DND-41 (cell line): ENCODE measurements at places on chromosomes 6 and 20.

- no peak overlapping the region for H3K27ac ChIP-seq
- H3K36me3 ChIP-seq, result no peaks in the 10 kb centered on the region
- H3K4me3 ChIP-seq, result no peak overlapping the region
- DNase-seq, result no peak
- H3K4me1 ChIP-seq, result no peaks in the 10 kb centered on the region
- H3K27me3 ChIP-seq, result no peaks in the 10 kb centered on the region
Observed at GRCh38 chr6:54609981-54610380, 236.6 kb upstream of the FAM83B start.

- H3K36me3 ChIP-seq, result peaks cover 11% of the 10 kb centered on the region; the same call in 1 of the 2 replicates
- no peak overlapping the region for H3K27ac ChIP-seq
- no peaks in the 10 kb centered on the region for H3K27me3 ChIP-seq
- DNase-seq, result no peak
- no peak overlapping the region for H3K4me3 ChIP-seq
Observed at GRCh38 chr6:52522151-52522626, 54.7 kb downstream of the TRAM2 start.

GRCh38 chr6:39178235-39178634 is 51.0 kb downstream of the KCNK5 start:
- H3K27me3 ChIP-seq, result no peaks in the 10 kb centered on the region
- H3K4me1 ChIP-seq, result no peaks in the 10 kb centered on the region
- DNase-seq, result no peak
- no peaks in the 10 kb centered on the region for H3K36me3 ChIP-seq

- no peaks in the 10 kb centered on the region for H3K36me3 ChIP-seq
- DNase-seq, result no peak
- peaks cover 34% of the 10 kb centered on the region for H3K4me1 ChIP-seq
- H3K27ac ChIP-seq, result peak overlapping the region; percentile 32
- H3K4me3 ChIP-seq, result no peak overlapping the region
- no peaks in the 10 kb centered on the region for H3K27me3 ChIP-seq
Observed at GRCh38 chr6:111423055-111423633, 59.9 kb downstream of the REV3L start.

- no peaks in the 10 kb centered on the region for H3K36me3 ChIP-seq
- peaks cover 21% of the 10 kb centered on the region for H3K27me3 ChIP-seq
- H3K4me3 ChIP-seq, result no peak overlapping the region
- H3K27ac ChIP-seq, result no peak overlapping the region
- H3K4me1 ChIP-seq, result 0 out of 2 replicates have a peak, but pooled peaks cover 1% of the 10 kb centered on the region
Observed at GRCh38 chr6:1391800-1392309, 2.5 kb downstream of the FOXF2 start.

DNA sequence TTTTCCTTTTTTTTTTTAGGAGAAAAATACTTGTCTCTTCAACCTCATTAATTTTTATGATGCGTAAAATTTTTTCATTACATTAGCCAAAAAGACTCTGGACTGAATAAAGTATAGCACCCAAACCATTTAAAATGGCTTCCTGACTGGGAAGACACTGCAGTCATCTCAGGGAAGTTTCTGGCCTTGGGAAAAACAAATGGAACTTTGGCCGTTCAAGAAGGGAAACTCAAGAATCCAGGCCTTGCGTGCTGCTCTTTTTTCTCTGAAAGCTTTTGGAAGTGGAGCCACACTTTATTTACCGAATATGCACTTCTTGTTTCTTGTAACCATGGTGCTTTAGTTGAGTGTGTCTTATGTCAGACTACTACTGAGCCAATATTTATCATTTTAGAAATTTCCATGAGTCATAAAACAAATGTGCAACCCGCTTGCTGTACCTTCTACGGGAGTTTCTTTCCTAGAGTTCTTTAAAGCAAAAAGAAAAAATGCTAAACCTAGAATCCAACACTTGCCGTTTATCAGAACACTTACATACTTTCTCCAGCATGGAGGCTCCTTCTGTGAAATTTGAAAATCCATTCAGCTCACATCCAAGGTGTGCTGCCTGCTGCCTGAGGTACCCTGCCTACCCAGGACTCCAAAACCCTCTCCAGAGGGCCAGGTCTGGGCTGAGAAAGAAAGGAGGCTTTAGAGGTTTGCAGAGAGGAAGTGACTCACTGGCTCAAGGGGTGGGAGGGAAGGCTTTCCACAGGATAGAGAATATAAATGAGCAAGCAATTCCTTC is 11.5 kb upstream of the DSTN start:
- no peaks in the 10 kb centered on the region for H3K36me3 ChIP-seq
- H3K27me3 ChIP-seq, result peaks cover 3% of the 10 kb centered on the region
- H3K4me3 ChIP-seq, result no peak overlapping the region

DNA sequence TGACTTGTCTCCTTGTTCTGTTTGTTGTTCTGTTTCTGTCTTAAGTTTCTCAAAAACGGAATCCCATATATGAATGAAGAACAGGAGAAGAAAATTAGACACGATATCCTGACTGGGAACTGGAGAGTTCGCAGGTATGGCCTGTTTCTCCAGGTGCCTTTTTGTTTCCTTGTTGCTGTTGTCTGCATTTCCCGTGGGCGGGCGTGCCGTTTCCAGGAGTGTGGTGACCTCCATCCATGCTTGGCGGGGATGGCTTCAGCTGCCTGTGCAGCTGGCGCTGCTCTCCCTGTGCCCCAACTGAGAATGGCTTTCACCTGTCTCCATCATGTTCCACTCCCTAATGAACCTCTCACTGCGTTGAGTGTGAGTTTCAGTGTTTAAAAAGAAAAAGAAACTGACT is 4.4 kb downstream of the PNLDC1 start:
- DNase-seq, result no peak
- H3K27me3 ChIP-seq, result no peaks in the 10 kb centered on the region

DNA sequence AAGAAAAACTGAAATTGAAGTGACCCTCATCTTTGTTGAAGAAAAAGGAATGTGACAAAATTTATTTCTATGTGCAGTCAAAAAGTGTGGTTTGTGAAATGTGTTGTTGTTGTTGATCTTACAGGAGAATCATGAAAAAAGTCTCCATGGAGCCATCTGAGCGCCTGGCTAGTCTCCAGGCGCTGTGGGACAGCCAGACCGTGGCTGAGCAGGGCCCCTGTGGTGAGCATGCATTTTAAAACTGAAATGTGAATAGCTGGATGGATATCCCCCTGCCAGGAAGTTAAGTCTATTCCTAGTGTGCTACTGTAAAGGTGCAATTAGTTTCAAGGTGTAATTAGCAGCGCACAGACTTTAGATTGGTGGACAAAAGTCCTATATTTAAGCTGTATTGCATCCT is 170.6 kb downstream of the CARMIL1 start:
- no peak for DNase-seq
- no peaks in the 10 kb centered on the region for H3K36me3 ChIP-seq
- H3K4me1 ChIP-seq, result no peaks in the 10 kb centered on the region
- H3K27ac ChIP-seq, result no peak overlapping the region

GRCh38 chr20:58449681-58450221 is 60.7 kb downstream of the VAPB start:
- H3K4me1 ChIP-seq, result no peaks in the 10 kb centered on the region
- H3K27ac ChIP-seq, result no peak overlapping the region
- DNase-seq, result no peak
- H3K36me3 ChIP-seq, result peaks cover 73% of the 10 kb centered on the region
- H3K4me3 ChIP-seq, result no peak overlapping the region

- H3K36me3 ChIP-seq, result no peaks in the 10 kb centered on the region
- DNase-seq, result no peak
- no peaks in the 10 kb centered on the region for H3K27me3 ChIP-seq
- H3K27ac ChIP-seq, result no peak overlapping the region
- no peaks in the 10 kb centered on the region for H3K4me1 ChIP-seq
- H3K4me3 ChIP-seq, result no peak overlapping the region
Observed at GRCh38 chr6:138862456-138862855, 66.6 kb downstream of the ECT2L start.

DNA sequence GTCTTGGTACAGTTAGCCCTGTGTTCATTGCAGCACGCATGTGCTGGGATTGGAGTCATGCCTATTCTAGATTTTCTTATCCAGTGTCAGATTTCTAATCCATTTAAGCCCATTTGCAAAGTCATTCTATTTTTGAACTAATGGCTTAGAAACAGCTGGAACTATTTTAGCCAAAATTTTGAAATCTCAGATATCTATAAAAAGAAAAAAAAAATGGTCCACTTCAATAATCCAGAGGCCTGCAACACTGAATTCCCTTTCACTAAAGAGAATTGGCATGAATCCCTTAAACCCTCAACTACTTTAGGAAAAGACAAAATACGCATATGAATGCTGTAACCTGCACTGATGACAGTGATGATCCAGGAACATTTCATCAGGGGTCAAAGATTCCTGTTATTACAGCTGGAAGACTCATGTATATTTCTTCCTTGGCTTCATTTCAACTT is 1.5 kb downstream of the COL21A1 start:
- no peaks in the 10 kb centered on the region for H3K4me1 ChIP-seq
- no peaks in the 10 kb centered on the region for H3K27me3 ChIP-seq
- no peak for DNase-seq
- H3K4me3 ChIP-seq, result no peak overlapping the region

- H3K4me3 ChIP-seq, result no peak overlapping the region
- no peak overlapping the region for H3K27ac ChIP-seq
- no peaks in the 10 kb centered on the region for H3K27me3 ChIP-seq
- DNase-seq, result no peak
- H3K36me3 ChIP-seq, result no peaks in the 10 kb centered on the region
- no peaks in the 10 kb centered on the region for H3K4me1 ChIP-seq
Observed at GRCh38 chr20:63347950-63348827, 13.0 kb downstream of the CHRNA4 start.

GRCh38 chr6:35718911-35719381 is 17.9 kb upstream of the ARMC12 start:
- peak; percentile 39 for DNase-seq
- peaks cover 42% of the 10 kb centered on the region for H3K4me1 ChIP-seq
- H3K27ac ChIP-seq, result peak overlapping the region; percentile 53
- no peak overlapping the region for H3K4me3 ChIP-seq
- H3K36me3 ChIP-seq, result no peaks in the 10 kb centered on the region
- H3K27me3 ChIP-seq, result peaks cover 31% of the 10 kb centered on the region

DNA sequence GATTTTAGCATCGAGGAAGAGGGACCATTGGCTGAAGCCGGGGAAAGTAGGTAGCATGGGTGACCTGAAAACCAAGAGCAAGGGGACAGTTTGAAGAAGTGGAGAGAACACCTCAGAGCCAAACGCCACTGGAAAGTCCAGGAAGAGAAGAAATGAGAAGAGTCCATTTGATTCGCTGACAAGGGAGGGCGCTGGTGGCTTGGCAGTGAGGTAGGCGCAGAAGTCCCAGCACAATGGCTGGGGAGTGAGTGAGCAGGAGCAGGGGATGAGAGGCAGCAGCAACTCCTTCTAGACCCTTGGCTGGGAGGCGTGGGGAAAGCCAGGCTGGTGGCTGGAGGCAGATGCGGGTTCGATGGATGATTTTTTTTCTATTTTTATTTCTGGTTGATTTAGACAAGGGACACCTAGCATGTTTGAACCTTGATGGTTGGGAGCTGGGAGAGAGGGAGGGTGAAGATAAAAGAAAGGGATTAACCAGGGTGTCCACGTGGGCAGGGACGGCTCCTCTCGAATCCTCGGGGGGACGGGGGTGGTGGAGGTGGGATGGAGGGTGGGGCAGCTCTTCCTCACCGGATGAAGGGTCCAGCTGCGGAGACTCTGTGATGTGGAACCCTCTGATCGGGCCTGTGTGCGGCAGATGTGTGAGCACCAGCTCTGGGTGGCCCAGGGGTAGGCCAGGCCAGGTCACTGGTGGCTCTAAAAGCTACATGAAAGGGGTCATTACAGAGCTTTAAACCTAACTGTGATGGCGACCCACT is 164.2 kb downstream of the NFATC2 start:
- H3K27me3 ChIP-seq, result no peaks in the 10 kb centered on the region
- no peak overlapping the region for H3K27ac ChIP-seq
- H3K4me3 ChIP-seq, result no peak overlapping the region
- H3K4me1 ChIP-seq, result no peaks in the 10 kb centered on the region
- no peak for DNase-seq

GRCh38 chr6:16044211-16044643 is 84.7 kb upstream of the MYLIP start:
- no peaks in the 10 kb centered on the region for H3K27me3 ChIP-seq
- no peaks in the 10 kb centered on the region for H3K36me3 ChIP-seq
- no peak overlapping the region for H3K27ac ChIP-seq
- no peak for DNase-seq
- H3K4me1 ChIP-seq, result no peaks in the 10 kb centered on the region

GRCh38 chr20:15900443-15900842 is 672.8 kb downstream of the KIF16B start:
- no peaks in the 10 kb centered on the region for H3K36me3 ChIP-seq
- no peaks in the 10 kb centered on the region for H3K27me3 ChIP-seq
- peaks cover 4% of the 10 kb centered on the region; the same call in 1 of the 2 replicates for H3K4me1 ChIP-seq
- DNase-seq, result no peak

GRCh38 chr6:123986938-123987337 is 183.3 kb downstream of the NKAIN2 start:
- H3K4me1 ChIP-seq, result no peaks in the 10 kb centered on the region
- no peak overlapping the region for H3K4me3 ChIP-seq
- no peak overlapping the region for H3K27ac ChIP-seq
- H3K36me3 ChIP-seq, result no peaks in the 10 kb centered on the region
- DNase-seq, result no peak

GRCh38 chr6:56416247-56416646 is 168.9 kb upstream of the COL21A1 start:
- no peak overlapping the region for H3K4me3 ChIP-seq
- DNase-seq, result no peak
- no peaks in the 10 kb centered on the region for H3K4me1 ChIP-seq
- no peak overlapping the region for H3K27ac ChIP-seq

GRCh38 chr6:40893021-40893420 is 146.0 kb downstream of the UNC5CL start:
- H3K4me1 ChIP-seq, result no peaks in the 10 kb centered on the region
- no peak overlapping the region for H3K27ac ChIP-seq
- DNase-seq, result no peak
- no peak overlapping the region for H3K4me3 ChIP-seq

- no peaks in the 10 kb centered on the region for H3K27me3 ChIP-seq
- H3K4me3 ChIP-seq, result no peak overlapping the region
- no peaks in the 10 kb centered on the region for H3K36me3 ChIP-seq
- no peak overlapping the region for H3K27ac ChIP-seq
- H3K4me1 ChIP-seq, result no peaks in the 10 kb centered on the region
- DNase-seq, result no peak
Observed at GRCh38 chr6:109760208-109760607, 69.1 kb downstream of the FIG4 start.

- no peaks in the 10 kb centered on the region for H3K36me3 ChIP-seq
- DNase-seq, result no peak
- no peak overlapping the region for H3K27ac ChIP-seq
- H3K27me3 ChIP-seq, result no peaks in the 10 kb centered on the region
Observed at GRCh38 chr6:120590611-120591010, 743.7 kb downstream of the TBC1D32 start.

DNA sequence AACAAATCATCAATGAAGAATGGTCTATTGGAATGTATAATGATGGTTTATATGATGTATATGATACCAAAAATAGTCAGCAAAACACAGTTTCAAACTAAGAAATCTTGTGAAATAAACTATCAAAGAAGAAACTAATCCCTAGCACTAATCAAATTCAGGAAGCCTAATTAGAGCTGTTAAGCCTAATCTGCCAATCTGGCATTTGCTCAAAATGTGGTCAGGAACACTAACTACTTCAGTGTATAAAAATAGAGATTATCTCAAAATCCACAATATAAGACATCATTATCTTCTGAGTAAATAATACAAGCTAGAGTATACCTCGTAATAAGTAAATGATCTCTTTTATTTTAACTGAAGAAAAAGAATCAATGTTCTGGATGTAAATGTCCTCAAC is 12.8 kb upstream of the AKAP7 start:
- no peaks in the 10 kb centered on the region for H3K27me3 ChIP-seq
- H3K27ac ChIP-seq, result no peak overlapping the region
- no peaks in the 10 kb centered on the region for H3K36me3 ChIP-seq

GRCh38 chr6:28940294-28940857 is 16.6 kb upstream of the TRIM27 start:
- peaks cover 8% of the 10 kb centered on the region for H3K27me3 ChIP-seq
- DNase-seq, result no peak
- H3K4me1 ChIP-seq, result no peaks in the 10 kb centered on the region
- H3K4me3 ChIP-seq, result no peak overlapping the region
- H3K36me3 ChIP-seq, result no peaks in the 10 kb centered on the region
- H3K27ac ChIP-seq, result no peak overlapping the region
